OCI-M1 (cell line): ENCODE measurements at places on chromosomes 5 and 9.
A peak's percentile ranks its signal among the peaks of the same experiment; 100 is the strongest.

DNA sequence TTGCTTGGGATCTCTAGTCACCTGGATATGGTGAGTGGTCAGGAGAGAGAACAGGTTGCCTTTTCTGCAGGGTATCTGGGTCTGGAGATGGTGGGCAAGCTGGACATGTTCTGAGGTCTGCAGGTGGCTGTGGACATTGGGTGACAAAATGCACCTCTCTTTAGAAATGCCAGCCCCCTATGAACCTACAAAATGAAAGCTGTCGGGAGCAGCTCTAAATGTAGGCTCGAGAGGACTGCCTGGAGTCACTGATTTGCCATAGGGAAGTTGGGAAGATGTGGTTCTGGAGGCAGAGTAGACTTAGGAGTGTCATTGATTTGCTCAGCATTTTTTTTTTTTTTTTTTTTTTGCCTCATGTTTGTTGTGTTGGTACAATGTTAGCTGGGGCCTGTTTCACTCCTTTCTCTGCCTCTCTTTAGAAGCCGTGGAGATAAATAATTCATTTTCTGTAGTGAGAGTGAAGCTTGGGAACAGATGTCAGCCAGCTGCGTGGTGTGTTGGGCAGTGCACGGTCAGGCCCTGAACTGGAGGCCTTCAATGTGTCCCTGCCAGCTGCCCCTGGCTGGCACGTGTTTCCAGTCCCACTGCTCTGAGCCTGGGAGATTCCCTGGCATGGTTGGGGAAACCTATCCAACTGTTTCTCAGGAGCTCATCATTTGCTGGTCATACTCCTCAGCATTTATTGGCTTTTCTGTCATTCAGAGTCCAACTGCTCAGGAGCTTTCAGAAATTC lies 5.4 kb downstream of the RGS3 start:
- no peak for DNase-seq

DNA sequence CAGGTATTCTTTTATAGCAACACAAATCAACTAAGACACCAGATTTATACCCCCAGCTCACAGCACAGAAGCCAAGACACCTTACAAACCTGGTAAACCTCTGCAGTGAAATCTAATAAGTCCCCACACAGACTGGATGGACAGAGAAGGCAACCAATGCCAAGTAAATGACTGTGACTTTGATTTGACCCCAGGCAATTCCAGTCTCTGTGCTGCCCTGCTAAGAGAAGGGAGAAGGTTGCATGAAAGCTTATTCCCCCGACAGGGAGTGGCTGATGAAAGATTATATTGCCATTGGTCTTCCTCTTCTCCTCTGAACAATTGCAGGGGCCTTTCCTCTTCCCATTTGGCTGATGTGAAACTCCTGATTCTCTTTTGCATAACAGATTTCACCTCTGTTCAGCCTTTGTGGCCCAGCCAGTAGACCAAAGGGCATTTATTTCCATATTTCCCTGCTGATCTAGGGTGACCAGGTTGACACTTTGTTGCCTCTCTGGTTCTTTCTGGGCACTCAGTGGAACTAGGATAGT lies 107.6 kb downstream of the ADRB2 start:
- DNase-seq: no peak

GRCh38 chr5:148808864-148809642 lies 17.4 kb upstream of the ADRB2 start:
- peak; percentile 41 for DNase-seq

DNA sequence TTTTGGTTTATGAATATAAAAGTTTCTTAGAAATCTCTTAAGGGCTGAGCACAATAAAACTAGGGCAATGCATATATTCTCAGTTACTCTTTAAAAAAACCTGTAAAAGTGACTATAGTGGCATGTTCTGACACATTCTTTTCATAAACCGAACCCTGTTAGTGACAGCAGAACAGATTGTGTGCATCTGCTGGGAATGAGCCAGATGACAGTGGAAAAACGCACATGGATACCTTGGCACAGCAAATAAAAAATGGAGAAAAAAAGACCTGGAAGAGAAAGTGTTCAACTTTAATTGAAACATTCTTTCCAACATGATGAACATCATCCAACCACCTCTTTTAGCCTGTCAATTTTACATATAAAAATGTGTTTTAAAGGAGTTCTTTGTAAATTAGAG lies 12.7 kb downstream of the MEF2C start:
- DNase-seq: no peak

DNA sequence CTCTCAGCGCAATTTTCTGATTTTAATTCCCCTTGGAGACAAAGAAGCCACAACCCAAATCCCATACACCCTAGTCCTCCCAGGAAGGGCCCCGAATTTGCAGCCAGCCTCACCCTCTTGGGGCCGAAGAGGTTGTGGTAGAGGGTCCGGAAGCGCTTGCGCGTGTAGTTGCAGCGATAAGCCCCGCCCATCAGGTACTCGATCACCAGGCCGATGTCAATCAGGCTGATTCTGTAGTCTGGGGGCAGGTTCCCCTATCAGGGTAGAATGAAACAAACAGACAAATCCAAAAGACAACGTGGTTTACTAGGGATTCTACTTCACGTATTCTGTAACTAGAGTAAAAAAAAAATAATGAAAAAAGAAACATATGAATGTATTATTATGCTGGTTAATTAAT lies 210.6 kb upstream of the KLF9 start:
- DNase-seq: no peak
